ENCODE measurements at places on chromosomes 4 and X. TPM values are rescaled to one million over a fixed set of nuclear protein-coding genes. Genes with fewer than 3 reads are reported as not detected.

- DNase-seq, result no peak
Measured at GRCh38 chr4:183360161-183360919, 38.1 kb upstream of the CLDN24 start.

- peak; percentile 68 for DNase-seq
Measured at GRCh38 chrX:15988661-15989603, 134.3 kb upstream of the AP1S2 start.

Gene CFI
- 10.2 TPM for total RNA-seq

GRCh38 chr4:61938250-61938846 lies 738.2 kb downstream of the ADGRL3 start:
- DNase-seq, result no peak

Gene IQCM
- total RNA-seq, result under 0.01 TPM

Gene FGD1
- total RNA-seq, result 4.5 TPM

- no peak for DNase-seq
Measured at GRCh38 chrX:68876731-68877130, 47.9 kb downstream of the EFNB1 start.

Gene GYPE
- 1.3 TPM for total RNA-seq

DNA sequence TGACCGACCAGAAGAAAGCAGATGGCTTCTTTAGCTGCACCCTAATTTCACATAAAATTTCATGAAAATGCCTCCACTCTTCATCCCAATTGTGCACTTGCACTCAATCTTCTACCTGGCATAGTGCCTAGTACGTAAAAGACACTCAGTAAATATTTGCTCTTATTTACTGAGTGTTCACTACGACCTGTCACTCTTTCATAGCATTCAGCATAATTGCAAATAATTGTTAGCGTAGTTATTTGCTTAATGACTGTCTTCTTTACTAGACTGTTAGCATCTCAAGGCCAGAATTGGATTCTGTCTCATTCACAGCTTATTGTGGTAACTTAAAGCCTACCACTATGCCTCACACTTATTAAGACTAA lies 130.2 kb downstream of the ENOX2 start:
- DNase-seq, result no peak

Gene DDIT4L
- total RNA-seq, result 6.4 TPM

- no peak for DNase-seq
Measured at GRCh38 chrX:317424-318067, 1.1 kb downstream of the GTPBP6 start.

DNA sequence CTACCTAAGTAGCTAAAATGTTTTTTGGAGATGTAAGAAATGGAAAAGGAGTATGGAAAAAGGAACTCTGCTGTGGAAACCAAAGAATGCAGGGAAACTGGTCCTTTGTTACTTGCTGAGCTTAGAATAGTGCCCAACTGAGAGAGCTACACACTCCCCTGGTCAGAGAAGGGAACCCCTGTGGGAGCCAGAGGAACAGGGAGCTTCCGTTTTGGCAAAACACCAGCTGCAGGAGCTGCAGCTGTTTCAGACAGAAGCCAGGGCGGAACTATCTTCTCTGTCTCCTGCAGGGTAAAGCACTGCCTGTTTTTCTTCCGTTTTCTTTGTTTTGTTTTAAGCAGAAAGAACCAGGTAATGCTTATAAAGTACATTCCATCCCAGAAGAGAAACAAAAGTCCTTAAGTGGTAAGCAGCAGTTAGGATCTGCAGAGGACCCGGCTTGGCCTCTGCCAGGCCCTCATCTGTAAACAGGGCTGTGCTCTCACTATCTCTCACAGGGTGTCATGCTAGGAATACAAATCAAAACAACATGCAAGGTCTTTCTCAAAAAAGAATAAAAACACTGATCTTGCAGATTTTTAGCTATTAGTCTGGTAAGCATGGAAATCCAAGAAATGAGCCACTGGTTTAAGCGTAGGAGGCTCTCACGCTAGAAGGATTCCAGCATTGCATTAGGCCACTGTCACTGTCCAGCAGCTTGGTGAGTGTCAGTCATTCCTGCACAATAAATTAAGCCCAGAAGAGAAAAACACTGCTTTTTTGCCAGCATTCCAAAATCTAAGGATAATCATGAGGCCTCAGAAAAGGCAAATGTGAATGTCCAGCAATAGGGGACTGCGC lies 76.1 kb downstream of the CHST7 start:
- DNase-seq, result peak; percentile 27

- no peak for DNase-seq
Measured at GRCh38 chr4:153022241-153022715, 86.2 kb downstream of the FHDC1 start.

Gene BRS3
- not detected for total RNA-seq

DNA sequence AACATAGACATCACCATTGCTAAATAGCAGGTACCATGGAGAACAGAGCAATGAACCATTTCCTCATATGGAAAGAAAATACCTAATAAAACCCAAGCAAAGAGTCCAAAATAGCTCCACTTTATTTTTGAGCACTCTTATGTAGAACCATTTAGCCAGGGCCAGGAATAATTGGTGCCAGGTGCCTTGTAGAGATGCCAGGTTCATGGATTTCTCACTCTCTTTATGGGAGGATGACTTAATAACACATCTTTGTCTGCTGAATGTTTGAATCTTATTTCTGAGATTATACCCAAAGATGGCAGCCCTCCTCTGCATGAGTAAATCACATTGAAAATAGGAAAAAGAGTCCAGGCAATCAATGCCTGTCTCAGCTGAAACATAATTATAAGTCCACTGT lies 212.3 kb upstream of the SFRP2 start:
- no peak for DNase-seq

Gene FGB
- not detected for total RNA-seq

GRCh38 chrX:19833034-19833677 lies 54.2 kb downstream of the SH3KBP1 start:
- DNase-seq, result no peak

DNA sequence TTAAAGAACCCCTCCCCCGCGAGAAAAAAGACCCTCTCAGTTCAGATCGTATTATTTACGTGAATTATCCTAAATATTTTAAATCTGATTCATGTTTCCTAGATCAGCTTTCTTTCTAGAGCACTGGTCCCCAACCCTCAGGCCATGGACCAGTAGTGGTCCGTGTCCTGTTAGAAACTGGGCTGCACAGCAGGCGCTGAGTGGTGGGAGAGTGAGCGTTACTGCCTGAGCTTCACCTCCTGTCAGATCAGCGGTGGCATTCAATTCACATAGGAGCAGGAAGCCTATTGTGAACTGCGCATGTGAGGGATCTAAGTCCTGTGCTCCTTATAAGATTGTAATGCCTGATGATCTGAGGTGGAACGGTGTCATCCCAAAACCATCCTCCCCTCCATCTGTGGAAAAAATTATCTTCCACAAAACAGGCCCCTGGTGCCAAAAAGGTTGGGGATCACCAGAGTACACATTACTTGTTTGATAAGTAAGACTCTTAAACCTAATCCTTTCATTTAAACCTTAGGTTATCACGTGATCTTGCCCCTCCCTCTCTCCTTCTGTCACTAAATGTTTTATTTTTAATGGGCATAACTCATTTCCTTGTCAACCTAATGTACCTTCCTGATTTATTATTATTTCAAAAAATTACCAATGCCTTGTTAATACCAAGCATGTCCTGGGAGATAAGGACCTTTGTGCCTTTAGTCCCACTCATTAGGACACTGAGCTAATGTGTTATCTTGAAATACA lies 442.9 kb downstream of the TLL1 start:
- DNase-seq, result no peak

DNA sequence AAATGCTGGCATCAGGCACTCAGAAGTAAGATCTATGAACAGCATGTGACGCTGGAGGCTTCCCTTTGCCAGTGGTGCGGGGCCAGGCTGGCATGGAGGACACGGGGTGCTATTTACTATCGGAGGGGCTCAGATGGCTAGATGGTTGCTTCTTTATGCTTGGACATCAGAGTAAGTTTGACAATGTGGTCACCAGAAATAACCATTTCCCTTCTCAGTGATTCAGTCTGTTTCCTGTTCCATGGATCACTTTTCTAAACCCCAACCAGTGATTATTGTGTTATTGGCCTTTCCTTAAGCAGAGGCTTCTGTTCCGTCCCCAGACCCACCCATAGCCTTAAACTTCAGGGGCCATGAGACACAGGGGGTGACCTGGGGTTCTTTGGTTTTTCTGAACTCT lies 55.4 kb upstream of the DHX15 start:
- no peak for DNase-seq
